ENCODE measurements at places on chromosomes 3 and 15.

- DNase-seq, result no peak
Measured at GRCh38 chr15:91947683-91948608, 94.4 kb downstream of the SLCO3A1 start.

GRCh38 chr3:52784931-52785590 lies 7.7 kb downstream of the ITIH1 start:
- no peak for DNase-seq

GRCh38 chr3:140499114-140499757 lies 178.6 kb upstream of the TRIM42 start:
- DNase-seq, result no peak

GRCh38 chr15:97410897-97411575 lies 549.5 kb upstream of the ARRDC4 start:
- DNase-seq, result no peak

DNA sequence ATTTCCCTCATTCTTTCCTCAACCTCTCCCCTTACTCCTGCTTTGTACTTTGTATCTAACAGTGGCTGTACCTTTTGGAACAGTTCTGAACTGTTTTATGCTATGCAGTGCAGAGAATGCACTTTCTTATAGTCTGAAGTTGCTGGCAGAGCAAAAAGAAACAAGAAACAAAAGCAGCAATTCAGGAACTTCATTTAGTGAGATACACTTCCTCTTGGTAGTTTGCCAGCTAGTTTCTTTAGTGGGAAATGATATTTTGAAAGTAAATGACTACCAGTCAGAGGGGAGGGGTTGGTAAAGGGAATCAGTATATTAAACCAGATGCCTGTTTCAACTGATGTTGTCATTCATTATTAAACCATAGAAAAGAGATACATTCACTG lies 55.0 kb upstream of the CHD2 start:
- no peak for DNase-seq

- DNase-seq, result no peak
Measured at GRCh38 chr15:71323082-71323481, 207.8 kb downstream of the THSD4 start.
